Pons (tissue), 1 donor: ENCODE measurements at places on chromosomes 3 and 15.

GRCh38 chr3:106945435-106945834 lies 431.8 kb upstream of the CCDC54 start:
- no peak for DNase-seq

- no peak for DNase-seq
Measured at GRCh38 chr15:31464216-31465082, 137.8 kb downstream of the KLF13 start.

DNA sequence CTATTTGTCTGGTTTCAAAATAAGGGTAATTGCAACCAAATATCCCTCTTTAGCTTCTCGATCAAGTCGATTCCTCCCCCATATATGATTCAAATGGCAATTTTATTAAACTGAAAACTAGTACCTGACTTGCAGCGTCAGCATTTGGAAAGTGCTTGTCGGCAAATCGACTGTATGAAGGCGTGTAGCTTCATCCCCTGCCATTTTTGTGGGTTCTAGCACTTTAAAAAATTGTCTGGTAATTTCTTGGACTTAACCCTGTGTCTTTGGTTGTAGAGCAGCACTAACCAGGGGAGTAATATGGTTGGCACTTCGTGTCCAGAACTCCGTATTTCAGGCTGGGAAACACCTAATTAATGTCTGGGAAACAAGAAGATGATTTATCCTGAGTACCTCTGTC lies 573 bp downstream of the MME start:
- DNase-seq, result no peak

- DNase-seq, result no peak
Measured at GRCh38 chr15:99932676-99933402, 199.6 kb upstream of the LYSMD4 start.

GRCh38 chr3:165195640-165196576 lies at the start of gene SLITRK3:
SLITRK3 (minus strand) TSS chr3:165196384; CDS start chr3:165190830, 5,554 bp downstream.
- no peak for DNase-seq

DNA sequence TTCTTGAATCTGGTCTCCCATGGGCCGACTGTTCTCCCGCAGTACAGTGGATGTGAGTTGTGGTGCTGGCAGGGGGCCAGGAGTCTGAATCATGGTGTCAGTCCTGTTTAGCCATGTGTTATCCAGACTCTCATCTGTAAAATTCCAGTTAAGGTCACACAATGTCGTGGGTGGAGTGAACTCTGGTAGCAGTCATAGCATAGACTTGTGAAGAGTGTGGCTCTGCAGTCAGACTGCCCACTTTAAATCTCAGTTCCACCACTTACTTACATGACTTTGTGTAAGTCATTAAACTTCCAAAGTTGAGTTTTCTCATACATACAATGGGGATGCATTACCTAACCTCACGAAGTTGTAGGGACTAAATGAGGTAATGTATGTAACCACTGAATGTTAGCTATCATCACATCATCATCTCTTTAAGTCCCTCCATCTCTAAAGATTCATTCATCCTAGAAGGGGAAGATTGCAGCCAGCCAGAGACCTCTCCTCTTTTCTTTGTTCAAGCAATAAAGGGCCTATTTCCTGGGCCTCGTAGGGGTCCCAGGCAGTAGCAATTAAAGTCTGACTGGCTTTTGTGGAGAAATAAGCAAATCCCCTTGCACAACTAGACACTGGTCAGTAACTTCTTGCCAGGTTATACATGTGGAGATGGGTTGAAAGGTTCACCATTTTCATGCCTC lies 93.9 kb downstream of the PCCB start:
- peak; percentile 11 for DNase-seq

GRCh38 chr3:10263646-10264363 lies 15.5 kb downstream of the TATDN2 start:
- DNase-seq, result no peak

DNA sequence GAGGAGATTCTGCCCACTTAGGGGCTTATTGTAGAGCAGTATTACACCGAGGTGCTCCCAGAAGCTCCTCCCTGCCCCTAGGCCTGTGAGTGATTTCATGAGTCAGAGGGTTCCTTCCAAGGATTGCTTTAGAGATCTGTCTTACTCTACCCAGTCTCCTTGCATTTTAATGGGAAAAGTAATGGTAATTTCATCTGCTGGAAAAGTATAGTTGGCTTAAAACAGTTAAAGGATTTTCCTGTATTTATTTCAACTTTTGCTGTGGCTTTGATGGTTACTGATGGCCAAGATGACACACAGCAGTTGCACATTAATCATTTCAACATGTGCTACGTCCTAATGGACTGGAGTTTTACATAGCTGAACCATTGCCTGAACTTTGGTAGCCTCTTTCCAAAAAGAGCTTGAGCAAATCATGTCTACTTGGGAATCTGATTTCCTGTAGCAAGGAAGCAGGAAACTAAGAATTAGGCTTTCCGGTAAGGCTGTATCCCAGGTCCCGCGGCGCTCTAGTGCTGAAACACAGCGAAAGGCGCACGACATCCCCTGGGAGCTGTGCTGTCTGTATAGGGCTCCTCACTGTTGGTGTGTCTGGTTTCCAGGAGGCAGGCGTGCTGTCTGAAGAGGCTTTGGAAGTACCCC lies 9.2 kb upstream of the PGPEP1L start:
- DNase-seq, result no peak

GRCh38 chr15:52804526-52805081 lies 14.5 kb upstream of the ONECUT1 start:
- no peak for DNase-seq

GRCh38 chr15:74270854-74271520 lies 34.9 kb downstream of the CCDC33 start:
- DNase-seq, result no peak
